Cortex of kidney (tissue), 1 donor: ENCODE measurements at places on chromosomes 3 and 15.

DNA sequence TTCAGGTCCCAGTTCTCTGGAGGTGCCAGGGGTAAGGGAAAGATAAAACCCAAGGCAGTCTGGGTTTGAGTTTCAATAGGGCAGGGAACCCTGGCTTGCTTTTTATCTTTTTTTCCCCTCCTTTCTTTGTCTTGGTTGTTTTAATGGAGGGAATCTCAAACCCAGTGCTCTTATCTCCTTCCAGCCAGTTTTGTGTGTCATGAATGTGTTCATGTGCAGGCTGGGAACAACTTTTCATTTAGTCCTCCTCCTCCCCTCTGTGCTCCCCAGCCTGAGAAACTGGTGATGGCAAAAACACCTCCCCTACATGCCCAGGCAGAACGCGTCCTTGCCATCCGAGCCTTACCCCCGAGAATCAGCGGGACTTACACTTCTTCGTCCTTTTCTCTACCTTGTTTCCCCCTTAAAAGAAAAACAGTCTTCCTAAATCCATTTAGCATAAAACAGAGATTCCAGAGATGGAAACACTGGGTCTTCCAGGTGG is 10.9 kb downstream of the SEMA3G start:
- no peak for DNase-seq

- no peak for DNase-seq
Observed at GRCh38 chr15:39887211-39887610, 32.9 kb downstream of the GPR176 start.

- no peak for DNase-seq
Observed at GRCh38 chr3:20673866-20674265, 487.9 kb upstream of the SGO1 start.

DNA sequence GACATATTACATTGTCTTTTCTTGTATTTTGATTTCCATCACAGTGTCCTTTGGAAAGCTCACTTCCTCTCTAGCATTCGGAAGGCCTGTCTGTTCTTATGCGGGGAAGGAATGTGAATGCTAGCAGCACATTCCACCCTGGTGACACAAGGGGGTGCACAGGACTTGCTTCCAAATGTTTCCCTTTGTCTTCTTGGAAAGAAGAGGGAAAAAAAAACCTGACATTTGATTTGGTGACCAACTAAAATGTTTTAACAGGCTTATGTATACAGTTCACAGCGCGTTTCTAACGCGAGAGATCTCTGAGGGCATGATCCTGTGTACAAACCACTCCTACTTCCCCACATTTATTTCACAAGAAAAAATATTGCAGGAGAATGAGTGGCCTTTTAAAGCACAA is 107.6 kb upstream of the FXR1 start:
- DNase-seq: no peak

GRCh38 chr3:63192248-63192647 is 85.9 kb upstream of the SYNPR start:
- DNase-seq: no peak

- no peak for DNase-seq
Observed at GRCh38 chr3:182508919-182509711, 284.2 kb upstream of the ATP11B start.

DNA sequence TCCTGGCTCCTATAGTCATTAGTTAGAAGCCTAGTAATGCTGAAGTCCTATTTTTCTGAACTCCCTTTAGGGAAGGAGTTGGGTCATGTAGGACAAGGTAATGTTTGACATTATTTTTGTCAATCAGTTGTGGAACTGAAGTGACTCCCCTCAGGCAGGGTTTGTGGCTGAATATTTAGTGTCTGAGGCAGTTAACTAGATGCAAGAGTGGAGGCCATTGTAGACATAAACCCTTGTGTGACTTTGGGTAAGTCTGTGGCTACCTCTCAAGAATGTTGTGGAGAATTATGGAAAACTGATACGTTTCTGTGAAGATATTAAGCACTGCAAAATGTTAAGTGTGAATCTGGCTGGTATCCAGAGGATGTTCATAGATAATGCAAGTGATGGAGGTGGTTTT is 125.2 kb upstream of the PHLDB2 start:
- no peak for DNase-seq

DNA sequence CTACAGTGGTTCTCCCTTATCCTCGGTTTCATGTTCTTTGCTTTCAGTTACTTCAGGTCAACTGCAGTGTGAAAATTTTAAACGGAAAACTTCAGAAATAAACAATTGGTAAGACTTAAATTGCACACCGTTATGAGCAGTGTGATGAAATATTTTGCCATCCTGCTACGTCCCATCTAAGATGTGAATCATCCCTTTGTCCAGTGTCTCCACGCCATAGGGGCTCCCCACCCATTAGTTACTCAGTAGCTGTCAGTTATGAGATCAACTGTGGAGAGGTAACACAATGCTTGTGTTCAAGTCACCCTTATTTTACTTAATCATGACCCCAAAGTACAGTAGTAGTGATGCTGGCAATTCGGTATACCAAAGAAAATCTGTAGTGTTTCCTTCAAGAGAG is 47.4 kb downstream of the TJP1 start:
- DNase-seq: no peak

DNA sequence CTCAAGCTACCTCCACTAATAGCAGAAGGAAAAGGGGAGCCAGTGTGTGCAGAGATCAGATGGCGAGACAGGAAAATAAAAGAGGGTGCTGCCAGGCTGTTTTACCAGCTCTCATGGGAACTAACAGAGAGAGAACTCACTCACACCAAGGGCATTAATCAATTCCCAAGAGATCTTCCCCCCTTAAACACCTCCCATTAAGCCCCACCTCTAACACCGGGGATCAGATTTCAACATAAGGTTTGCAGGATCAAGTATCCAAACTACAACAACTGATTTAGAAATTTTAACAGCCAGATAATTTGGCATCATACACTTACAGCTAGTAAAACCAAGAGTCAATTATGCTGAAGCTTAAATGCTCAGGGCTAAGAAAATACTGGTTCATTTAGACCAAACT is 18.9 kb downstream of the CD200 start:
- DNase-seq: no peak

- no peak for DNase-seq
Observed at GRCh38 chr15:60814062-60814461, 335.1 kb upstream of the ICE2 start.

DNA sequence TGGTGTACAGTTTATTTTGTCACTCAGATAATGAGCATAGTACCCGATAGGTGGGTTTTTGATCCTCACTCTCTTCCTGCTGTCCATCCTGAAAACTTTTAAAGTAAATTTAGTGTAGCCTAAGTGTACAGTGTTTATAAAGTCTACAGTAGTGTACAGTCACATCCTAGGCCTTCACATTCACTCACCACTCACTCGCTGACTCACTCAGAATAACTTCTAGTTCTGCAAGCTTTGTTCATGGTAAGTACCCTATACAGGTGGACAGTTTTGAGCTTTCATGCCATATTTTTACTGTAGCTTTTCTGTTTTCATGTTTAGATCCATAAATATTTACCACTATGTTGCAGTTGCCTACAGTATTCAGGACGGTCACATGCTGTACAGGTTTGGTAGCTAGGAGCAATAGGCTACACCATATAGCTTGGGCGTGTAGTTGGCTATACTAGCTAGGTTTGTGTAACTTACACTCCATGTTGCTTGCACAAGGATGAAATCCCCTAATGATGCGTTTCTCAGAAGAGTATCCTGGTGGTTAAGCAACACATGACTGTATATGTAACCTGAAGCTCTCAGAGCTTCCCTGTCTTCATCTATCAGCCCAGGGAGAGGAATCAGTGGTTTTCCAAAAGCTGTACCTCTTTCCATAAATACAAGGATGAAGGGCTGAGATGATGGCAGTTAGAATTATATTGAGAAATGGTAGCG is 87.6 kb upstream of the SLC25A26 start:
- no peak for DNase-seq

DNA sequence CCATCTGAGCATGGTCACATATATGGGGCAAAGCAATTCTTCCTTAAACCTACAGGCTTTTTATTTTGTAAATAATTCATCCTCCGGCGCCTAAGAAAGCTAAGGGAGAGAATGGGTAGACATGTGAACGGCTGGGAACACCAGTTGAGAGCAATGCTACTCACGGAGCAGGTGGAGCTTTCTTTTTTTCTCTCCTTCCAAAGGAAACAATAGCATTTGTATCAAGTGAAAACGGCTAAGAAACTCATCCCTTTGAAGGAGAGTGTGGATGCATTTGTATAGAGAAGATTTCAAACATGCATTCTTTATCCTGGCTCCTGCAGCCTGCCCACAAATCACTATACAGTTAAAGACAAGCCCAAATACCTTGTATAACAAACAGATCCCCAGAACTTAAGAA is 637.8 kb downstream of the MAGI1 start:
- DNase-seq: no peak

- no peak for DNase-seq
Observed at GRCh38 chr15:78927077-78927790, 17.6 kb downstream of the CTSH start.

DNA sequence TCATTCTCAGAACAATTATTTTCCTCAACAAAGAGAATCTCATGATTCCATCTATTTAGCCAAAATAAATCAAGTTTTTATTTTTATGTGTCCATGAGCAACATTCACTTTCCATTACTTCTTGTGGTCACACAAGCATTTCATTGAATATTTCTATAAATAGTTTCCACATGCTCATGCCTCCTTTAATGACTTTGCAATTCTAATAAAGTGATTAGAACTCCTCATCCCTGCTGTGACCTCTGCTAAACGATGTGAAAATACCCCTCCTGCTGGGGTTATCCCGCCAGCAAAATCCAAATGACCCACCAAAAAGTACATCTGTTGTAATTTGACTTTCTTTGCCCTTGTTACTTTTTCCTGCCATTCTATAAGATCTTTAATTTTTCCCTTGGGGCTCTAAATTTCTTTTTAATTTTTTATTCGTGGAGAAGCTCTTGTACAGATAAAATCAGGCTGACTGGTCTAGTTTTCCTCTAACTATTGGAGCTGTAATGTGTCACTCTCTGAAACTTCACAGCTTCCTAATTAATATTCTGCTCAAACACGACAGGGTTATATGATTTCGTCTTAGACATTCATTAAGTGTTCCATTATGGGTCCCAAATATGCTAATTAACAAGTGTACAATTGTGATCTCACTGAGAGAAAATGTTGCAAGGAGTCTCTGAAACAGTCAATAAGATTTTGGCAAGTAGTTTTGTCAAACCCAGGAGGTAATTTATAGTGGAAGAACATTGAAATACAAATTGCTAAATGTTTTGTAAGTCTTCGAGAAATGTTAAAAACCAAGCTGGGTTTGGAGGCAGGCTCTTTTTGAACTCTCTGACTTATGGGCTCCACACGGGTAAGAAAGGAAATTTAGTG is 533.1 kb upstream of the NAALADL2 start:
- DNase-seq: no peak

GRCh38 chr3:67923796-67924195 is 269.4 kb upstream of the SUCLG2 start:
- DNase-seq: no peak

GRCh38 chr3:180871901-180872300 is 40.6 kb upstream of the FXR1 start:
- DNase-seq: no peak

- DNase-seq: no peak
Observed at GRCh38 chr3:115071166-115071565, 75.9 kb downstream of the ZBTB20 start.

DNA sequence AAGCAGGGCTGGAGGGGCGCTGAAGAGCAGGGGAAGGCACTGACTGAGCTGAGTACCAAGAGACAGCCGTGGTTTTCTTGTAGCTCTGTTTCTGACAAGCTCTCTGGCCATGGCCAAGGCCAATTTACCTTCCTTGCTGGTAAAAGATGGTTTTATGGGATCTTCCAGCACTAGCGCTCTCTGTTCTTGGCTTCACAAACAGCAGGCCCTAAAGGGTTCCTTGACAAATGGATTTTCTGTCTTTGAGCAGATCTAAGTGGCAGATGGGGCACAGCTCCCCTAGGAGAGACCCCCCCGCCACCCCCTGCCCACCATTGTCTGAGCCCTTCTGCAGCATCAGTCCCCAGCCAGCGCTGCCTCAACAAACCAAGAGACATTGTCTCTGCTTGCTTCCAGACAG is 66.6 kb downstream of the GAP43 start:
- no peak for DNase-seq

DNA sequence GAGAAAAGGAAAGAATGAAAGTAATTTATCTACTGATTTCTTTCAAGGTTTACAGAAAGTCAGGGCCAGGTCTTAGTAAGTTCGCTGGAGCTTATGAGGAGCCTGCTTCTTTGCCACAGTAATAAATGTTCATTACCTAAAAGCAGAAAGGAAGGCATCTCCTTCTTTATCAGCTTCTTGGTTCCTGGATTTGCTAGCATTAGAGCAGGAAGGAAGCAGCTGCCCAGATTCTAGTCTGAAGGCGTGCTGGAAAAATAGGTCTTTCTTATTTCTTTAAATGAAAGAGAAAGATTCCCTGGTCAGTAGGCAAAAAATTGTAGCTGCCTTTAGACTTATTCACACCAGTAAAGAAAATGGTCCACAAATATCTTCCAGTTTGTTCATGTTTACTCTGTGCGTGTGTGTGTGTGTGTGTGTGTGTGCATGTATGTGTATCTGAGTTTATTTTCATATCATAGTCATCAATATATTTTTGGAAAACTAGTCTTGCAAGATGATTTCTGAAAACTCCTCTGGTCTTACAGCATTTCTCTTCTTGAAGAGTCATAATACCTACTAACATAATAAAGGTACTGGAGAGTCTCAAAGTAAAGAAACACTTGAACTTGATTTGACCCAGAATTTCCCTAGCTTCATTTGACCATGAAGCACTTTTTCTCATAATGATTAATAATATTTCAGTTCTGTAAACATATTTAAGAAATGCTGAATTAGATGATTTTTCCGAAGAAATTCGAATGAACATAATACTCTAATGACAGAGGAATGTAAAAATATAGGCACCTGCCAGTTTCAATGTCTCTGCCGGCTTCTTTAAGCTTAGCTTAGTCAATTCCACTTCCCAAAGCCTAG is 255.3 kb upstream of the ZPLD1 start:
- no peak for DNase-seq

GRCh38 chr15:84824260-84825007 is 7.3 kb downstream of the ALPK3 start:
- DNase-seq: no peak

DNA sequence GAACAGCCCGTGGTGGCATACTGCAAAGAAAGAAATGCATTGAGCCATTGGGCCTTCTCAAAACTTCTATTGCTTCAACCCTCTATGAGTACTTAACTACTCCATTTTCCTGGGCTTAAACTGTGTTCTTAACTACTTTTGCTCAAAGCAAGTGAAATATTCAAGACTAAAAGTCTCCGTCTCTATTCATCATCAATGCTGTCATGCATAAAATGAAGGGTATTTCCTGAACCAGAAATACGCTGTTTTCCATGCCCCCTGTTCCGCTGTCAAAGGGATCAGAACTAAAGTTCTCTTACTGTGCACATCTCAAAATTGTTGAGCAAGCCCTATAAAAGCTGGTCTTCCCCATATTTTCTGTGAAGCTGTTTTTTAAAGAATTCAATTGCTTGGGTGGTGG is 20.3 kb downstream of the SIAH2 start:
- no peak for DNase-seq

DNA sequence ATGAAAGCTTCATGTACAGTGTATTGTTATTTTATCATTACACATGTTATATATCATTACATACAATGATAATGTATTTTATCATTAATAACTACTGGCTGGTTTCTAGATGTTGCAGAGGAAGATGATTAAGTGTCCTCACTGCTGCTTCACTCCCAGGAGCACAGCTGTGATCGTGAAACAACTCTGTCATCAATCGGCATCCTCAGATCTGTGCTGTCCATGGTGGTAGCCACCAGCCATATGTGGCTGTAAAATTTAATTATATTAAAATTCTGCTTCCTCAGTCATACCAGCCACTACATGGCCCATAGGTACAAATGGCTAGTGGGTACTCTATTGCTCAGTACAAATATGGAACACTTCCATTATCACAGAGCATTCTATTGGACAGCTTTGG is 379.4 kb upstream of the CFAP20DC start:
- no peak for DNase-seq
